ENCODE measurements at places on chromosomes 1 and 21. TPM values are rescaled to one million over a fixed set of nuclear protein-coding genes. Genes with fewer than 3 reads are reported as not detected.
A peak's percentile ranks its signal among the peaks of the same experiment; 100 is the strongest.

Gene AMY1B
- not detected for total RNA-seq

Gene CBS
- 64.7 TPM for total RNA-seq

DNA sequence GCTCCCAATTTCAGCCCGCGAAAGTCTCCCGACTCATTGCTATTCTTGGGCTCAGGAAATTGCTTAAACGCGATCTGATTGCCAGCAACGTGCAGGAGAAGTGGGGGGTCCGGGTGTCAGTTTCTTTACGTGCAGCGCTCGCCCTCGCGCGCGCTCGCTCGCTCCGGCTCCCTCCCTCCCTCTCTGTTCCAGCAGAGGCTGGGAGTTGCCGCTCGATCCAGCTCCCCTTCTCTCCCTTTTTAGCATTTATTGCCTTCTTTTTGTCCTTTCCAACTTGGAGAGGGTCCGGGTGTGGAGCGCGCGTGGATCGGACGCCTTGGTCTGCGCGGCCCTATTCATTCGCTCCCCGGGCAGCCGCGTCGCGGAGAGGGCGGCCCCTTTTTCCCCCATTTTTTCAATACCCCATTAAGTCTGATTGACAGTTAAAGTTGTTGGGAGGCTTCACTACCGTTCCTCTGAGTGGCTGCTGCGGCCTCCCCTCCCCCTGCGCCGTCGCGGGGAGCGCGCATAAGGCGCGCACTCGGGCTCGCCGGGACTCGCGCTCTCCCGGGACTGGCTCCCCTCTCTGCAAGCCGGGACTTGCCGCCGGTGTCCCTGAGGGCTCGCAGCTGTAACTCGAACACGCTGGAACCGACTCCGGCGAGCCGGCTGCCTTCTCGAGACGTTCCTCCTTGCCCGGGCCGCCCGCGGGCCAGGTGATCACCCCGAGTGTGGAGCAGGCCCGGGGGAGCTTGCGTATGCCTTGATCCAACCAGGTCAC is at the start of gene DHRS3:
DHRS3 (minus strand) TSS at position 310 of the 760 bp plus-strand sequence. CDS start 862 bp downstream, outside the sequence.
- DNase-seq: peak; percentile 83

Gene DCDC2B
- not detected for total RNA-seq

Gene CCDC27
- total RNA-seq: not detected

- no peak for DNase-seq
Observed at GRCh38 chr1:8423269-8423691, 105.4 kb downstream of the SLC45A1 start.

- DNase-seq: no peak
Observed at GRCh38 chr1:168829876-168830275, 100.9 kb upstream of the DPT start.

- no peak for DNase-seq
Observed at GRCh38 chr21:35414507-35415139, 365.5 kb upstream of the RUNX1 start.

Gene ZNF593OS
- total RNA-seq: not detected

DNA sequence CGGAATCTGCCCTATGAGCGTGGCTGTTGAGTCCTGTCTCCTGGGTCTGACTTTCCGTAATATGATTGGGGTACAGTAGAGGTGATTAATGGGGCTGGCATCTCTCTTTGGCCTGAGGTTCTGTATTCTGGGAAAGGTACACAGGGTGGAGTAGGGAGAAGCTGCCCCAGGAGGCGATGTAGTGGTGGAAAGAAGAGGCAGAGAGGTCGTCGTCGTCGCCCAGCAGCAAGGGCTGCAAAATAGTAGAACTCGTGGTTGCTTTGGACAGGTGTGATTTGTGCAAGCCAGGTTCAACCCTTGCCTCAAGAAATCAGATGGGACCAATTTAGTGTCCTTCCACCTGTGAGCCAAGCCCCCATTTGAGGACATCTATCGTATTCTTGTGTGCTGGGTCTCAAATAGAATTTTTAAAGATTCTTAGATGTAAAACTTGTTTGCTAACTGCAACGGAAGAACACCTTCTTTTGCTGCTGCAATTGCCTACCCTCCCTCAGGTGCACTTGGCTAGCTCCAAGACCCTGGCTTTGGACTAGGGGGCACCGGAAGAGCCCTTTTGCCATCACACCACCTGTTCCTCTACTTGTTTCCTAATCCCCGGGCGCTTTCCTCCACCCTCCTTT is 1.3 kb upstream of the HMGN2 start:
- no peak for DNase-seq

DNA sequence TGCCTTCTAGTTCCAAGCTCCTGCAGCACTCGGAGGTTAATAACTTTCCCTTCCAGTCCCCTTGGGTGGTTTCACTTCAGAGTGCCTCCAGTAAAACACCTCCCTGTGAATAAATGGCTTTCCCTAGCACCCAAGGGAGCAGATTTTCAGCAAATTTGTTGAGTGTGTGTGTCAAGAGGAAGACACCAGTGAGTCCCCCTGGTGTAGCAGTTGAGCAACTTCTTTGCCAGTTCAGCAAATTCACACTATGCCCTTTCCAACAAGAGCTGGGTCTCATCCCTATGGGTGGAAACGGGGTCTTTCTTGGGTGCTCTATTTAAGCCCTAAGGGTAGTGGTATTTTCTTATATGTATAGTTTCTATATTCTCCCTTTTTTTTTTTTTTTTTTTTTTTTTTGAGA is 806 bp upstream of the AADACL4 start:
- DNase-seq: no peak

DNA sequence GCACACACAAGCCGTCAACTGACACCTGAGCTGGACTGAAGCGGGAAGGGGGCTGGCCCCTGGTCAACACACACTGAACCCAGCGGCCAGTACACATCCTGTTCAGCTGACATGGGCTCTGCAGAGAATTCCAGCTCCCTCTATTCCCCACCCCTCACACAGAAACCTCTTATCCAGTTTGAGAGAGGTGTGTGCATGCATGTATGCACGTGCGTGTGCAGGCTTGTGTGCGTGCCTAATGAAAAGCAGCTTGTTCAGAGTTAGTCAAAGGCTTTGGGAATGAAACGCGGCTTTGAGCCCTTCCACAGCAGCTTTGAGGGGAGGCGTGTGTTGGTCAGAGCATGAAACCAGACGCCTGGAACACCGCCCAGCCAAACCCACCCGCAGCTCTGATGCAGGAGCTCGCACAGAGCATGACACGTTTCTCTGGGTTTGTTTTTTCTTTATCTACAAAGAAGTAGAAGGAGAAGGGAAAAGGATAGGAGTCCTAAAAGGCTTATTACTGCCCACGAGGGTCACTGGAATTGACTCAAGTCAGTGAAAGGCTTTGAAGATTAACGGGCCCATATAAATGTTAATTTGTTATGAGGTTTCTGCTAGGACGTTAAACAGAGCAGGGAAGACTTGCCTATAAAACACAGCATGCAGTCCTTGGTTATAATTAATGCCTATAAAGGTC is 184.2 kb downstream of the ETS2 start:
- peak; percentile 88 for DNase-seq

GRCh38 chr1:215360758-215361157 is 206.3 kb upstream of the KCTD3 start:
- no peak for DNase-seq
